ENCODE measurements at places on chromosomes 7 and 10.

GRCh38 chr7:133230591-133231194 is 22.2 kb upstream of the EXOC4 start:
- DNase-seq: no peak

- no peak for DNase-seq
Measured at GRCh38 chr10:86688398-86688921, 20.1 kb downstream of the LDB3 start.

DNA sequence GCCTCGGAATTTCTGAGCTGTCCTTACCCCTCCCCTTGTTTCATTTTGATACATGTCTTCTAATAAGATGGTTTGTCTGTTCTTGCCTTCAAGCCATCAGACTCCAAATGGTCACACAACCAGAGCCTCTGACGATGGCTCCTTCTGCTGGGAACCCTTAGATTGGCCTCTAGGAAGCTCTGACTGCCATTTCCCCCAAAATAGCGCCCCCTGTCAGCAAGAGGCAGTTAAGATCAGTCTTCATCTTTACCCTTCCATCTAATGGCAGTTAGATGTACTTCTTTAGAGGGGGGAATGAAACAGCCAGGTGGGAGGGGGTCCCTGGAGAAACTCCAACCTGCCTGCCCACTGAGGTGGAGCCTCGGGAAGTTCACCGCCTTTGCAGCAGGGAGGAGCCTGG is 85.8 kb upstream of the GPR22 start:
- no peak for DNase-seq

- DNase-seq: no peak
Measured at GRCh38 chr7:137658190-137658900, 188.4 kb downstream of the DGKI start.

DNA sequence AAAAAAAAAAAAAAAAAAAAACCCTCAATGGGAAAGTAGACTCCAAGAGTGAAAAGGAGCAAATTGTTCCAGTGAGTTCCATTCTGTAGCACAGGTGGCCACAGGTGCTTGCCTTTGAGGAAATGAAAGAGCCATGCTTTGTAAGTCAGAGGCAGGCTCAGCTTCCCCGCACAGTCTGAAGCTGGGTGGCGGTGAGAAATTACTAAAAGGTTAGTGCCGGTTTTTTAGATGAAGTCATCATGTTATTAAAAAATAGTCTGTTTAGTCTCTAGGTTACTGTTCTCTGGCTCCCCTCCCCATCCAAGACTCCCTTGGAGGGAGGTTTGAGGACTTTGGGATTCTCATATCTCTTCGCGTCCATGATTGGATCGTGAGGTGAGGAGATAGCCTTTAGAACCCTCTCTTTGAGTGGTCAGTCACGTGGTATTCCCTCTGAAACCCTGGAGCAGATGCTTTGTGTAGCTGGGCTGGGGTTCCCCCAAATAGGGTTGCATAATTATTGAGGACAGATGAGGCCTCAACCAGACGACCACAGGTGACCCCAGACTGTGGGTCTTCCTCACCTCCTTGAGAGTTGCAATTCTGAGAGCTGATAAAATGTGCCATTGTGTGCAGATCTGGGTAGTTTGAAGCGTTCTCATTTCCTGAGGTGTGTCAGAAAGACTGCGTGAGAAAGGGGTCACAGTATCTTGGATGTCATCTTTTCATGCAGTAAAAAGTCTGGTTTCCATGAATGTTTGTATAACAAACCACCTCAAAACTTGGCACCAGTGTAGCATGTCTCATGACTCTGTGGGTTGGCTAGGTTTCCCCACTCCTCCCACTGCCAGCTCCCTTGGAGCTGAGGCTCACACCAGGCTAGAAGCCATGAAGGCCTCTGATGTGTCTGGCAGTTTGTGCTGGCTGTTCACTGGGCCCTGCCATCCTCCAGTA is 27.1 kb downstream of the OGDH start:
- no peak for DNase-seq

DNA sequence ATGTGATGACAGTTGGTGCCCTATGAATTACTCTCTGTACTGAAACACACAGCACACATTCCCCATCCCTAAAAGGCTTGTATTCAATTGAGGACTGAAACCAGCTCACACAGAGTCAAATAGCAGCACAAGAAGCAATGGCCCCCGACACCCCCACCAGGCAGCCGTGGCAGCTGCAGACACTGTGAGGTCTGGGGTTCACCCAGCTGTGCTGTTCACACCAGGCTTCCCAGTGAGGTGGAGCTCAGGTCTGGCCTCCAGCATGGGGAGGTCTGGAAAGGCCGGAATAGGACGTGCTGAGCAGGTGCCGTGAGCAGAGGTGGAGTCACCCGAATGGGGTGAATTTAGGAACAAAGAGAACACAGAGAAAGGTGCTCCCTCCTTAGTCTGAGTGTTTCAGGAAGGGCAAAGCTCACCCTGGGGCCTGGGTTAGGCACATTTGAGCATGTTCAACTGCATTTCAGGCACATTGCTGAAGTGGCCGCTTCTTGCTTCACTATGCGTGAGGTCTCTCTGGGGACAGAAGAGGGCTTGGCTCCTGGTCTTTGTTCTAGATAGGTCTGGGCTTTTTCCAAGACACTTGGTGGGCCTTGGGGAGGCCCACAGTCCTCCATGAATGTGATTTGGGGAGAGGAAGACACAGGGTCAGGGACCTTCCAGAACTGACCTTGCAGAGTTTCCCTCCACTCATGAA is 41.1 kb downstream of the C10orf120 start:
- DNase-seq: no peak

GRCh38 chr7:117090791-117091190 is 137.5 kb downstream of the ST7 start:
- no peak for DNase-seq
